ENCODE measurements at places on chromosomes 3 and 15.
A peak's percentile ranks its signal among the peaks of the same experiment; 100 is the strongest.

DNA sequence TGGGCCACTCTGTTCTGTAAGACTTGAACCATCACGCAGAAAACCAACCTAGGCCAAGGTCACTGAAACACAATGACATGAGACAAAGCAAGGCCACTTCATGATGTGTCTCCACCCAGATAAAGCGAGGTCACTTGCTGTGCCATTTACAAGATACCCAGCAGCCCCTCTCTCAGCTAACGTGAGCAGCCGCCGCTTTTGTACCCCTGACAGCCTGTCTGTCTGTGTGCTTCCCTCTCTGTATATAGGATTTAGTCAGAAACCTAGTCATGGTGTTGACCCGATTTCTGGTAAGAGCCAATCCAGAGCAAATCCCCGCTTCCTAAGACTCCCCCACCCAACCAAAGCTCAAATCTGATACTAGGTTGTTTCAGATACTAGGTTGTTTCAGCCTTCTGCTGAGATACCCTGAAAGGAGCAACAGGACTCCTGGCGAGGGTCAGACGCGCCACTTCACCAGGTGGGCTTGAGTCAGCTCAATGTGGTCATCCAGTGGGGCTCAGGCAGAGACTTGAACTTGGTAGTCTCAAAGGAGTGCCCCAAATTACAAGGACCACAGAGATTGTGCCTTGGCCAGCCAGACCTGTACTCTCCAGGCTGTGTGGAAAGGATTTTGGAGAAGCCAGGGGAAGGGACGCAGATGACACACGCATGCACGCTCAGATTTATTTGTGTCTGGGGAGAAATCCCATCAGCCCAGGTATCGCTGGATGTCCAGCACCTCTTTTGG is 3.1 kb upstream of the ZXDC start:
- no peak for DNase-seq

DNA sequence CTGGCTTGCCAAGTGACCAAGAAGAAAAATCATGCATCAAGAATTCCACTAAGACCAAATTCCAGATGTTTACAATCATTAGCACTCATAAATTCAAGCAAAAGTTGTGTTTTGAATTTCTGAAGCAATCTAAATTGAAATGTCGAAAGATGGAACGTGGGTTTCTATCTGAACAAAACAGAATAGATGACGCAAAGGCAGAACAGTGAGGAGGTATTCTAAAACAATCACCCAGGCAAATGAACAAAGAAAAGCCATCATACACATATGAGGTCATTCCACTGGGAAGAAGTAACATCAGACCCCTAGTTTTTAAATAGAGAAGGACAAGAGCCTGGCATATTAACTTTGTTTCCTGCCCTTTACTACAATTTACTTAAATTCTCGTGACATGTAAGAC is 58.0 kb downstream of the MCF2L2 start:
- DNase-seq = peak; percentile 4

DNA sequence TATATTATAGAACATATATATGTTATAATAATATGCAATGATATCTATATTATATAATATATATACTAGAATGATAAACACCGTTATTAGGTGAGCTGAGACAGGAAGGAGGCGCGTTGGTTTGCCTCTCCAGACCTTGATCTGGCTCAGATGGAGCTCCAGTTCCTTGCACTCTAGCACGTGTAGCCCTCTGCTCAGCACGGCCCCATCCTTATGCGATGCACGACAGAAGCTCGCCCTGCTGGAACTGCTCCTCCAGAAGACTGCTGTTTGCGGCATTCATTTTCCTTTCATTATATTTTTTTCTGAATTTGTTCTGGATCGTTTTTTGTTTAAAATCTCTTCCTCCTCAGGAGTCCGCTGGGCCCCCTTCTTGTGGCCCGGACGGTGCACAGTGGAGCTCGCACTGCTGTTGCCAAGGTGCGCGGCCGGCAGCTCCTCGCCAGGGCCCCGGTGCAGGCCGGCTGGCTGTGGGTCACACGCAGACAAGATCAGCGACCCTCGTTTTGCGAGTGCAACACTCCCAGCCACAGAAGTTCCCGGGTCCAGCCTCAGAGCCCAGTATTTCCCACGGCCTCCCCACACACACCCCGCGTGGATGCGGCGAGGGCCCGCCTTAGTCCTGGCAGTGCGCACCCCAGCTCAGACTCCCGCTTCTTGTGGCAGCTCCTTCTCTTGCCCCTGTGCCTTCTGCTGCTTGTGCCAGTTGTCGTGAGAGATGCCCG is 112.2 kb downstream of the CHL1 start:
- no peak for DNase-seq

GRCh38 chr3:60517134-60517533 is 734.1 kb downstream of the FHIT start:
- DNase-seq = no peak

- no peak for DNase-seq
These were observed 14.2 kb upstream of the TMEM158 start for GRCh38 chr3:45240292-45240691.

GRCh38 chr15:96460106-96460505 is 129.6 kb downstream of the NR2F2 start:
- DNase-seq = no peak

GRCh38 chr3:122332551-122332950 is 7.5 kb downstream of the CSTA start:
- no peak for DNase-seq

- no peak for DNase-seq
These were observed 49.2 kb downstream of the TASOR start for GRCh38 chr3:56633602-56634535.

GRCh38 chr3:9452417-9452816 is 55.0 kb downstream of the SETD5 start:
- DNase-seq = peak; percentile 19

- DNase-seq = no peak
These were observed 23.8 kb downstream of the RLBP1 start for GRCh38 chr15:89197503-89197971.

- no peak for DNase-seq
These were observed 670 bp upstream of the ATP13A3 start for GRCh38 chr3:194487289-194488054.

DNA sequence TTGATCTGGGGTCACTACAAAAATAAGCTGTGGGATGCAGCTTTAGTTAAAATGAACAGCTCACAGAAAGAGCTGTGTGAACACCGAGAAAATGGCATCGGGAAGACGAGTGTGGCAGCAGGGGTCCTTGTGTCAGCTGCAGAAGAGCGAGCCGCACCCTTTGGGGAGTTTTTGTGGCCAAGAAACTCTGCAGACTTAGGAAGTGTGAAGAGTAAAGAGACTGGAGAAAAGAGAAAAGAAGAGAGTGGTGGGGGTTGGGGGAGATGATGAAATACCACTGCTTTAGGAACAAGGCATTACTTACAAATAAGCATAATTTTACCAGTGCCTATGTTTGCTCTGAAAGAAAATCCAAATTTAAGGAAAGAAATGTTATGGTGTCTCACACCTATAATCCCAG is 147.8 kb downstream of the LRRC28 start:
- no peak for DNase-seq

DNA sequence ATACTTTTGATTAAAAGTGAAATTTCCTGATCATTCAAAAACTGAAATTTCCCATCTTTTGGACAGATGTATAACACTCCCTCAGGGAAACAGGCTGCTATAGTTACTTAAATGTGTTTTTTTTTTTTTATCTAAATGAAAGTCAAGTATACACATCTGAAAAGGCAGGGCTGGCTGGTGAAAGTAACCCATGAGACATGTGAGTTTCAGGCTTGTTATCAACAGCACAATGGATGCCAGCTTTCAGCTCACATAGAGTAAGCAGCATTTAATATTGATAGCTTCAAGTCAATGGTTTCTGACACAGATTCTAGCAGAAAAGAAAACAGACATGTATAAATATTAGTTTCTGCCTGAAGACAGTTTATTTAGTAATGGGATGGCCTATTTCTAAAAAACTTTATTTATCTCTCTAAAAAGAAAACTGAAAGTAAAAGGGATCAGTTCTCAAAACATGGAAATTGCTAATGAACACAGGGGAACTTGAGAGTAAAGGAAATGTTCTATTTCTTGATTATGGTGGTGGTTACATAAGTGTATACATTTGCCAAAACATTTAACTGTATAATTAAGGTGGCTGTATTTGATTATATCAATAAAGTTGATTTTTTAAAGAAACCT is 89.7 kb upstream of the CMC1 start:
- no peak for DNase-seq

GRCh38 chr3:78571486-78571885 is 1196.3 kb downstream of the ROBO1 start:
- no peak for DNase-seq

DNA sequence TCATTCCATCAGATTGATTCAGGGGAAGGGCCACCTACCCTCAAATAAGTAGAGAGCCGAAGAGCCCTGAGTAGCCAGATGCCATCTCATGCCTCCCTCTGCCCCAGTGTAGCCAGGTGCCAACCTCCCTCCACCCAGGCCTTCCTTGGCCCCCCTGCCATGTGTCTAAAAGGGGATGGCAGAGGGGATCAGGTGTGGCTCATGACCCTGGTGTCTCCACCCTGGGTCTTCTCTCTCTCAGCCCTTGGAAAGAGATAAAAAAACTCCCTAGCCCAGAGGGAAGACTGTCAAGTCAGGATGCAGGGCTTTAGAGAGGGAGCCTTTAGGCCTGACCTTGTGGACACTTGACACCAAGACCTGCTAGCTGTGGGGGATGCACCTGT is 5.2 kb downstream of the GRM2 start:
- no peak for DNase-seq
